ENCODE measurements at places on chromosomes 1 and 21.
A peak's percentile ranks its signal among the peaks of the same experiment; 100 is the strongest.

DNA sequence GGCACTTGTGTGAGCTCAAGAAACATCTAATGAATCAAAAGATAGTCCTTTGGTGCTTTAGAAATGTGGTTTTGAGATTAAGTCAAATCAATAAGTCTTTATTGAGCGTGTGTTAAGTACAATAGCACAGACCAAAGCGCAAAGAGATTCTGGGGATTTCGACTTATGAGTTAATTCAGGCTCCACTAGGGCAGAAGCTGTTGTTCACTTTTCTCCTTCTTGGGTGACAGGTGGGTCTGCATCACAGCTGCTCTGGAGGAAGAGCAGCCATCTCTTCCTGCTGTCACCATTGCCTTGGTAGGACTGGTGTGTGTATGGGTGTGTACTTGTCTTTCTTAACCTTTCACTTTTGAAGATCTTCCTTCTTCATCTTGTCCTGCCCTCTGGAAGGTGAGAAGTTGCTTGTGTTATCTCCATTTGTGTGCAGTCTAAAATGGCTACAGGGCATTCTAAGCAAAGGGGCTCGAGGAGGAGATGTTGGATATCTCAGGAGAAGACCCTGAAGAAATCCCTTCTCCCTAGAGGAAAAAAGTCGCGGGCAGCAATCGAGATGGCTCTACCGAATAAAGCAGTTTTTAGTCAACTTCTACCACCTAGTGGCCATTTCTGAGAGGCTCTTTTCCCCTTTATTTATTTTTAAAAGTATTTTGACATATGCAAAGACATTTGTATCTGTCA, 22.9 kb upstream of the DISC1 start:
- DNase-seq, result peak; percentile 61

DNA sequence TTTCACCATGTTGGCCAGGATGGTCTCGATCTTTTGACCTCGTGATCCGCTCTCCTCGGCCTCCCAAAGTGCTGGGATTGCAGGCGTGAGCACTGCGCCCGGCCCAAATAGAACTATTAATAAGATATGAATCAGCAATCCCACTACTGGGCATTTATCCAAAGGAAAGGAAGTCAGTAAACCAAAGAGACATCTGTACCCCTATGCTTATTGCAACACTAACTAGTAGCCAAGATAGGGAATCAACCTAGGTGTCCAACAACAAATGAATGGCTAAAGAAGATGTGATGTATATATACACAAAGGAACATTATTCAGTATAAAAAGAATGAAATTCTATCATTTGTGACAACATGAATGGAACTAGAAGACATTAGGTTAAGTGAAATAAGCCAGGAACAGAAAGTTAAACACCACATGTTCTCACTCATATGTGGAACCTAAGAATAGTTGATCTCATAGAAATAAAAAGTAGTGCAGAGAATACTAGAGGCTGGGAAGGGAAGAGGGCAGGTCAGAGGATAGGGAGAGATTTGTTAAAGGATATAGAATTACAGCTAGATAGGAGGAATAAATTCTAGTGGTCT, 48.8 kb downstream of the XPR1 start:
- no peak for DNase-seq

GRCh38 chr1:76053021-76053420, 21.5 kb upstream of the ST6GALNAC3 start:
- no peak for DNase-seq

DNA sequence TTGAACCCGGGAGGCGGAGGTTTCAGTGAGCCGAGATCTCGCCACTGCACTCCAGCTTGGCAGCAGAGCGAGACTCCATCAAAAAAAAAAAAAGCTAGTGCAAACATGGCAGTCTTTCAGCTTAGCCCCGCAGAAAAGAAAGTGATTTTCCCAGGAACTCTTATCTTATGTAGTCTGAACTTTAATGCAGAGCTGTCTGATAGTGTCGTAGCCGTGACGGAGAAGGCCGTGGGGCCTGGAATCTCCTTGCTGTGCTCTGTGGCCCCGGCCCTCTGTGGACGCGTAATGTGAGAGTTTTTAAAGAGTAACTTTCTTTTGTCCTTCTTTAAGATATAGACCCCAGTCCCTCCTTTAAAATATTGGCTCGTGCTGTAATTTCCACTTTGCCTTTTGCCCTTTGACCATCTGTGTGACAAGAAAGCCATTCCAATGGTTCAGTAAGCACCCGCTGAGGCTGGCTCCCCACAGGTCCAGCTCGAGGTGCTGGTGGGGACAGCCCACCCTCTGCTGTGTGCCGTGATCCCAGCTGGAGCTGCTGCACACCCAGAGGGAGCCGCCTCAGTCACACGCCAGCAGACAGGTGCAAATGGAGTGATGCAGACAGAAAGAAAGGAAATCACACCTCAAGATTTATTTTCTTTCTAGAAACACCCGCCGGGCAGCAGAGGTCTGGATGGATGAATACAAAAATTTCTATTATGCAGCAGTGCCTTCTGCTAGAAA, 164.0 kb downstream of the PGBD5 start:
- no peak for DNase-seq

DNA sequence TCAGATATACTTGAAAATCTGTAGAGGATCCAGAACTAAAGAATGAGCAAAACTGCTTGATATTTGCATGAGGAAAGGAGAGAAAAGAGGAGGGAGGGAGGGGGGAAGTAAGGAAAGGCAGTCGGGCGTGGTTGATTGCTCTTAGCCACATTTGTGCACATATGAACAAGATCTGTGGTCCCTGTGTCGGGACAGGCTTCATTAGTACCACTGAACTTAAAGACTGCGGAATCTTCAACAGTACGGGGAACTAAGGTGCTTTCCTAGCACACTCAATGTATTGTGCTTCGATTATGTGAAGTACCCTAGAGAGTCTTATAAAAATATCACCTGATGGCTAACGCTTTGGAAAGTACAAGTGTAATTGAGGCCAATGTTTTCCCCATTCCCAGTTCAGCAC, 59.9 kb downstream of the ZBTB18 start:
- no peak for DNase-seq

- no peak for DNase-seq
Observed at GRCh38 chr1:13781907-13782633, 82.1 kb downstream of the PRDM2 start.

DNA sequence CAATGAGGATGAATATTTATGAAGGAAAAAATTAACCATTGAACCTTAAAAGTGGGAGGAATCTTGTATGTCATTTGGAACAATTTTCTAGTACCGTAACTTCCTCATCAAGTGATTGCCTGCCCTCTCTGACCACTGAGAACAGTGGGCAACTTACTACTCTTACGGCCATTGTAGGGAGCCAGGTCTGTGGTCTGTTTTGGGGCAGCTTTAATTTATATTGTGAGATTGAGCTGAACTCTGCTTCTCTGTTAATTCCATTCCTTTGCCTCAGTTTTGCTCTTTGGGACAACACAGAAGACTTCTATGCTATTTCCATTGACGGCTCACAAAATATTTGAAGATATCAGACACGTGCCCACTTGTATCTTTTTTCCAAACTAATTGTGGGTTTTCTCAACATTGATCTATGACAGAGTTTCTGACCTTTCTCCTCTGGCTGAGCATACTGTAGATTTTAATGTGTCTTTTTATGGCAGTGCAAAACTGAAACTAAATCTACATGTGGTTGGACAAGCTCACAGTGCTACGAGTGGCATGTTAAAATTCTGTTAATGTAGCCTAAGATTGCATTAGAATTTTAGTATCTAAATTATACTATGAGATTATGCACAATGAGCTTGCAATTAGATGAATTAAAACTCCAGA, 27.8 kb upstream of the ZNF281 start:
- no peak for DNase-seq

DNA sequence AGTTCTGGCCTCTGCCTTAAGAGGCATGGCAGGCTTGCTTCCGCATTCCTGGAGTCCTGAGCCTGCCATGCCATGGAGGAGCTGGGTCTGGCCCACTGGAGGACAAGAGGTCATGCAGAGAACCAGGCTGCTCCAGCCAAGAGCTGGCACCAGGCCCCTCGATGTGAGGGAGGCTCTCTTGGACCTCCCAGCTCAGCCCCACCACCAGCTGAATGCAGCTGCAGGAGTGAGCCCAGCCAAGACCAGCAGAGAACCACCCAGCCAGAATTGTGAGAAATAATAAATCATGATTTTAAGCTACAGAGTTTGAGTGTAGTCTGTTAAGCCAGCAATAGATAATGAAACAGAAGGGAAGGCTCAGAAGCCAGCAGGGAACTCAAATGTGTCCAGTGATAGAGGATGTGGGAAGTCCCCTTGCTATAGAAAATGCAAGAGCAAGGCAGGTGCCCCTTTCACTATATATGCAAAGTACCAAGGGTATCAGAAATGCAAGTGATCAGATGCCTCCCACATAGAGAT, 118.4 kb downstream of the HIVEP3 start:
- no peak for DNase-seq

- no peak for DNase-seq
Observed at GRCh38 chr1:35573198-35574124, at the start of gene TFAP2E. TFAP2E (plus strand) TSS chr1:35573314; CDS start chr1:35573578, 264 bp downstream.

- no peak for DNase-seq
Observed at GRCh38 chr1:233459470-233459945, 132.0 kb downstream of the MAP3K21 start.

DNA sequence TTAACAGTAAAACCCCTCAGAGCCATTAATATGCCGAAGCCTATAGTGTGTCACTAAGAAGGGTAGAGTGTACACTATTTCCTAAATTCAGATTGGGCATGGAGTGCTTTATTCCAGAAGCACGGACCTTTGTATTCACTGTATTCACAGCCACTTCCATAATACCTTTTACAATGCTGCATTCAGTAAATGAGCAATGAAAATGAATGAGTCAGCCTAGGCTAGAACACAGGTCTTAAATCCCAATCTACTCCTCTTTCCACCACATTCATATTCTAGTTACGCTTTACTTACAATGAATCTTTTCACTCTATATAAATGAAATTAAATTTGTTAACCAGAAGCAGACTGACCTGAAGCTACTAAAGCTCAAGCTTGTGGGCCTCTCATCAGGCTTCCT, 13.0 kb upstream of the GORAB start:
- no peak for DNase-seq

- no peak for DNase-seq
Observed at GRCh38 chr1:156065871-156066270, 4.9 kb downstream of the RAB25 start.

DNA sequence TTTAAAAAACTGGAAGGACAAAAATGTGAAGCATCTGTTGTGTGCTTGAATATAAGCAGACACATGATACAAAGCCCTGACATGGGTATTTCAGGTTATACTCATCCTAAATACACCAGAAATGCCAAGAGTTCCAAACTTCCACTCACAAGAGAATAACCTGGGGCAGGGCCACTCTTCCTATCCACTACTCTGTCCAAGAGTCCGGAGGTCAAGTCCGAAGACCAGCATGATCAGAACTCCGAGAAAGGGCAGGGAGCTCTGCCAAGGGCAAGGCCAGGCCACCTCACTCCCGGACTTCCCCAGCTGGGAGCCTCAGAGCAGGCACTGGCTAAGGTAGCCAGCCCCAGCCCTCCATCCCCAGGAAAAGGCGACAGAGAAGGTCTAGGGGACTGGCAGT, 37.5 kb downstream of the HLCS start:
- no peak for DNase-seq

- DNase-seq, result no peak
Observed at GRCh38 chr1:33512226-33513011, 40.0 kb downstream of the ZSCAN20 start.

DNA sequence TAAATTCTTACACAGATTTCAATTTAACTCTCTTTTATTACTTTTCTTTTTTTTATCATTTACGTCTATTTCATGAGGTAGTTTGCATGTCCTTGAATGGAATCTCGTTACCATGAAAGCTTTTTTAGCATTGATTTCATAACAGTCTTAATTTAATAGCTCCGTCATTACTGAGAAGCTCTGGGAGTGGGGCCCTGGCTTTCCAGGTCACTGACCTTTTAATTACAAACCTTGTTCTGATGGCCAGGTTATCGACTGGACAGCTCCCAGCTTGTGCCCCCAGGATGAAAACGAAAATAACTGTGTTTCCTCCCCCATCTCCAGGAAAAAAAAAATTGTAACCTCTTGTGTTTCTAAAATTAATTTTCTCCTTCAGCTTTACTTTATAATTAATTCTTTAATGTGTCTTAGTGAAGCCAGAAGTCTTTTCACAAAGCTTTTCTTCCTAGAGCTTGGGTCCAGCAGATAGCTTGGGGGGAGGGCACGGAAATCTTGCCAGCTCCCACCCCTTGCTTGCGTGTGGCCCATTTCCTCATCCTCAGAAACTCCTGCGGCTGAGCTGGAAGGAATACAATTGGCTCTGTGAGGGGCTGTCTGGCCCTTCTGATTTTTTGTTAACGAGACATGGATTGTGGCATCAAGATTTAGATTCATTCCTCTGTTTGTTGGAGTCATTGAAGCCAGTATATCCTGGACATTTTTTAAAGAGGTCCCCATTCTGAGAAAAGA, 65.7 kb downstream of the PEX14 start:
- no peak for DNase-seq

DNA sequence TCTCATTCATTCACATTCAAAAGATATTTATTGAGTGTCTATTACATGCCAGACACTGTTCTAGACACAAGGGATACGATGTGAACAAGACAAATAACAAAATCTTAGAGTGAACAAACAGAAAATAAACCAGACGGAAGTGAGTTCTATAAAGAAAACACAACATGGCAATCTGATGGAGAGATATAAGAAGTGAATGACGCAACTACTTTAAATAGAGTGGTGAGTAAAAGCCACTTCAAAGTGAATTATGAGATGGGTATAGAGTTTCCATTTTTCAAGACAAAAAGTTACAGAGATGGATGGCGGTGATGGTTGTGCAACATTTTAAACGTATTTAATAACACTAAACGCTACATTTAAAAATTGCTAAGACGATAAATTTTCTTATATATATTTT, 75.4 kb downstream of the CEP170 start:
- DNase-seq, result no peak

GRCh38 chr1:186643614-186644013, 36.6 kb downstream of the PTGS2 start:
- DNase-seq, result no peak

- peak; percentile 94 for DNase-seq
Observed at GRCh38 chr1:109113590-109114341, at the start of gene ELAPOR1. ELAPOR1 (plus strand) TSS chr1:109114115; CDS start chr1:109114184, 69 bp downstream.

DNA sequence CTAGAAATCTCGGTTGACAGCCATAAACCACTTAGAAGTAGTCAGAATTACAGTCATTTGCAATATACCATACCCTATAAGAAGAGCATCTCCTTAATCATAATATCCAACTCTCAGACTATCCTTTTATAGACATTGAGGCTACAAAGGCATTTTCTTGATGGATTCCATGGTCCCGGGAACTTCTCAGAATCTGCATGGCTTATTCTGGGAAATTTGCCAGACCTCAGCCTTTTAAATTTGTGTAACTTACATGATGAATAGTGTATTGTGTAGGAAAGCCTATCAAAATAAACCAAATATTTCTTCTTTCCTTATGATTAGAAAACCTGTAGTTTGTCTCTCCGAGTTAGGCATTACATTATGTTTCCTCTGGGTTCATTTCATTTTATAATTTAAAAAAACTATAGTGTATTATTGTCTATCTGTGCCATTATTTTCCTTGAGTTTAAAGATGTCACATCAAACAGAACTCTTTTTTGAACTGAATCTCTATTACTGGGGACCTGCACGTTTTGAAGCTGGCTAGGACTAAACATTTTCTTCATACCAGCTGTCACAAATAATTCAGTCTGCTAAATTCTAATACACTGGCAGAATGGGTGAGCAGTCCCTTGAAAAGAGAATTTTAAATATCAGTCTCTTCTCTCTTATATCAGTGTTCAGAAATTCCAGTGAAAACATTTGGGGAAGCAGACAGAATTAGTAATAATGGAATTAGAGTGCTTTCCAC, 102.9 kb downstream of the GABPA start:
- DNase-seq, result no peak

Measured in NCI-H748 treated with DMSO at 0.1 percent for 48 hours (cell line).